Tongue (tissue), 3 donors: ENCODE measurements at places on chromosomes 16 and 17. TPM values are rescaled to one million over a fixed set of nuclear protein-coding genes. Genes with fewer than 3 reads are reported as not detected.

DNA sequence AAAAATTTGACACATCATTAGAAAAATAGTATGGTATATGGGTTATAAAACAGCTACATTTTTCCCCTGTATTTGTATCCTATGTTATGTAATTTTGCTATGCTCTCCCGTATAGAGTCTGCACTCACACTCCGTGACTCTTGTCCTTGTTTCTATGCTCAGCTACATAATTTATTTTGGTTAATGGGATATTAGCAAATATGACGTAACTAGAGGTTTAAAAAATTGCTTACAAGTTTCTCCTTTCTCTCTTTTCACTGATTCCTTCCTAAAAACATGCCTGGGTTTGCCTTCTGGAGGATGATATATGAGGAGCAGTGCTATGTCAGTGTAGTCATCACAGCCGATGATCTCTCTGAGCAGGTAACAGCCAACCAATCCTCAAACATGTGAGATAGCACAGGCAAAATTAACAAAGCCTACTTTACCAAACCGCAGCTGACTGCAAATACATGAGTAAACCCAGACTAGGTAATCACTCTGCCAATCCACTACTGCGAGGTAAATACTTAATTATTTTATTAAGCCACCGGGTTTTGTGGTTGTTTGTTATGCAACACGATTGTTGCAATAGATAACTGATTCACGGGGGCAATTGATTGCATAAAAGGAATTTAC lies 126.9 kb downstream of the KIF2B start:
- DNase-seq: no peak

- no peak for DNase-seq
Measured at GRCh38 chr17:50237901-50238300, 36.4 kb upstream of the TMEM92 start.

- no peak for DNase-seq
Measured at GRCh38 chr17:56317351-56318208, 164.3 kb downstream of the ANKFN1 start.

DNA sequence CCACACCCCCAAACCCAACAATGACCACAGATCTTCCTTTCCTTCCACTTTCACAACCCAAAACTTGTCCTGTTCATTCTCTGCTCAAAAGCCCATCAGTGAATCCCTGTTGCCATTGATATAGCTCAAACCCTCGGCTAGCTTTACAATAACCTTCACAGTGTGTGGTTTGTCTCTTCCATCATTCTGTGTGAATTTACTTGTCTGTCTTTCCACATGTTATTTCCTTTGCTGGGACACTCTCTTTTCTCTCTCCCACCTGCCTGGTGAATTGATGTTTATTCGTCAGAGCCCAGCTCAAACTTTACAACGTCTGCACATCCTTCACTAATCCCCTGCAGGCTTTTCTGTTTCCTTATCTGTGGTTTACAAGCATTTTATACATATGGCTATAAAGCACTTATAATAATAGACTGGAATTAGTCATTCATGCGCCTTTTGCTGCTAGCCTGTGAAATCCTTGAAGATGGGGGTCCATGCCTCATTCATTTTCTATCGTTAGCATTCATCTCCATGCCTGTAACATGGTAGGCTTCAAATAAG lies 114.4 kb downstream of the CDH13 start:
- DNase-seq: no peak

GRCh38 chr17:17042851-17043460 lies 699 bp downstream of the MPRIP start:
- DNase-seq: no peak

GRCh38 chr16:67164599-67165061 lies at the start of gene HSF4:
HSF4 (plus strand) TSS chr16:67164745; CDS start chr16:67164812, 67 bp downstream.
- no peak for DNase-seq

- DNase-seq: no peak
Measured at GRCh38 chr16:11118479-11118878, 137.5 kb downstream of the SOCS1 start.

DNA sequence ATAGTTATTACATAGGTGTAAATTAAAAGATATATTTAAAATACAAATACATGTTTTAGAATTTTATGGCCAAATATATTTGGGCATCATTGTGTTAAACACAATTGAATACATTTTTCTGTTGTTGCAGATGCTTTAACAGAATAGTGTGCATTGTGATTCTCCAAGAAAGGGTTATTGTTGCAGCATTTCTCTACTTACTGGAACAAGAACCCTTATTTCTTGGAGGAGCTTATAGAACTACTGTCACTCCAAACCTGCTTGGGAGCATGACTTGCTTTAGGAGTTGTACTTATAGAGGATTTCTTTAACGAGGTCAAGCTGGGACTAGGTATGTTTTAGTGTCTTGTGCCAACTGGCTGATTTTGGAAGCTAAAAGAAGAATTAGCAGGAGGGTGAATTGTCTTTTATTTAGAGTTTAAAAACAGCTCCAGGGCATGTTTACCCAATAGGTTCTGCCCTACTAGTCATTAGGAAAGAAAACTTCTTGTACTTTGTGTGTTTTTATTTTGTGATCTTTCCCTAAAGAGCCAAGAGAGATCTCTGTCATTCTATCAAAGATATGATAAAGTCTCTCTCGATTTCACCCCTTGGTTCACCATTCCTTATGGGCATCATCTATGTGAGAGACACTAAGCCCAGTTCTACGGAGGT lies 279.8 kb upstream of the SALL1 start:
- no peak for DNase-seq

GRCh38 chr16:556474-557173 lies 3.6 kb upstream of the PRR35 start:
- DNase-seq: no peak

DNA sequence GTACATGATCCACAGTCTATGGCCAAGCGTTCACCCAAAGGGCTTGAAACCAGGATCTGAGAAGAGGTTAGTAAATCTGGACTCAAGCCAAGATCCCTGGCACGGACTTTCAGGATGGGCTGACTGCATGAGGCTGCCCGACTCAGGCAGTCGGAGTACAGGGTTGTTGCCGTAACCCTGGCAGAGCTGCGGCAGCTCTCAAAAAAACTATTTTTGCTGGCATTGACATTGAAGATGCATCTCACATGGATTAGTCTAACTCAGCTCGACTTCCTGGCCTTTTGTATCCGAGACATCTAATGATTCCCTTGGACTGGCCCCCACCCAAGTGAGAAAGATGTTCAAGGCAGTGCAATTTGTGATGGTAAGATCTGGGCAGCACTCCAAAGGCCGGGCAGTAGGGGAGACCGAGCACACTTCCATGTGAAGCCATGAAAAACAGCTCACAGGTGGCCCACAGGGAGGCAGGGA lies 6.2 kb downstream of the SLC47A1 start:
- DNase-seq: peak; percentile 79

DNA sequence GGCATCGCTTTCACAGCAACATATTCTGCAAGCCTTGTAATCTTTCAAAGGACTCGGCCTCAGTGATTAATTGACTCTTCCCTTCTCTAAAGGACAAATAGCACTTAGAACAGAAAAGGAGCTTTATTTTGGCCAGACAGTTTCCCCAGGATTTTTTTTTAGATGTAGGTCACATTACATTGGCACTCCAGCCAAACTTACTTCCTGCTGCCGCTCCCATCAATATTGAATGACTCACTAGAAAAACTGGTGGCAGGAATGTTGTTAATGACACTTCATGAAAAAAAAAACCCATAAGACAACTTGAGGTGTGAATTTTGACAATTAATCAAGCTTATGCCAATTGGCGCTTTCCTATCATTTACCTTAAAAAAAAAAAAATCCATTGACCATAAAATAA lies 432.6 kb downstream of the TOX3 start:
- DNase-seq: peak; percentile 34

- no peak for DNase-seq
Measured at GRCh38 chr16:8716592-8716991, 42.2 kb downstream of the ABAT start.

CD300A gene
- total RNA-seq: 3.0 TPM
